AG04450 (cell line): ENCODE measurements at places on chromosomes 7 and 10.

DNA sequence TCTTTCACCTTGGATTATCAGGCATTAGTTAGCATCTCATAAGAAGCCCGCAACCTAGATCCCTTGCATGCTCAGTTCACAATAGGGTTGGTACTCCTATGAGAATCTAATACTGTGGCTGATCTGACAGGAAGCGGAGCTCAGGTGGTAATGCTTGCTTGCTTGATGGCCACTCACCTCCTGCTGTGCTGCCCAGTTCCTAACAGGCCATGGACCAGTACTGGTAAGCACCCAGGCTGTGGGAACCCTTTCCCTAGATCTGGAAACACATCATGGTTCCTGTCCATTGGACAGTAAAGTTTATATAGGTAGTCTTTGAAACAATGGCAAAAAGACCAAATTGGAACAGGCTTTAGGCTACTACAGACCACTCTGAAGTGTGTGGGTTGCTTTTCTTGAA is 9.4 kb upstream of the CTTNBP2 start:
- no peak for DNase-seq

DNA sequence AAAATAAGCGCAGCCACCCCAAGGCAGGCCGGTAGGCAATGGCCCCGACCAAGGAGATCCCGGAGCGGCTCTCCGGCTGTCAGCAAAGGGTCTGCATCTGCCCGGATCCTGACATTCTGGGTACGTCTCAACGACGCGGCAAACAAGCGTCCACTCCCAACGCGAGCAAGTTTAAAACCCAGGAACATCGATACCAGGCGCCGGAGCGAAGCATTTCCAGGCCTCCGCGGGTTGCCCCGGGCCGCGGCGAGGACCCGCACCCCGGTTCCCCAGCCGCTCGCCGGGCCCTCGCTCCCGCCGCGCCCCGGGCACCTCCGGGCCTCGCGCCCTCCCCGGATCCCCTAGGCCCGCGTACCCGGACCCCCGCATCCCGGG is 453 bp downstream of the URGCP start:
- no peak for DNase-seq

DNA sequence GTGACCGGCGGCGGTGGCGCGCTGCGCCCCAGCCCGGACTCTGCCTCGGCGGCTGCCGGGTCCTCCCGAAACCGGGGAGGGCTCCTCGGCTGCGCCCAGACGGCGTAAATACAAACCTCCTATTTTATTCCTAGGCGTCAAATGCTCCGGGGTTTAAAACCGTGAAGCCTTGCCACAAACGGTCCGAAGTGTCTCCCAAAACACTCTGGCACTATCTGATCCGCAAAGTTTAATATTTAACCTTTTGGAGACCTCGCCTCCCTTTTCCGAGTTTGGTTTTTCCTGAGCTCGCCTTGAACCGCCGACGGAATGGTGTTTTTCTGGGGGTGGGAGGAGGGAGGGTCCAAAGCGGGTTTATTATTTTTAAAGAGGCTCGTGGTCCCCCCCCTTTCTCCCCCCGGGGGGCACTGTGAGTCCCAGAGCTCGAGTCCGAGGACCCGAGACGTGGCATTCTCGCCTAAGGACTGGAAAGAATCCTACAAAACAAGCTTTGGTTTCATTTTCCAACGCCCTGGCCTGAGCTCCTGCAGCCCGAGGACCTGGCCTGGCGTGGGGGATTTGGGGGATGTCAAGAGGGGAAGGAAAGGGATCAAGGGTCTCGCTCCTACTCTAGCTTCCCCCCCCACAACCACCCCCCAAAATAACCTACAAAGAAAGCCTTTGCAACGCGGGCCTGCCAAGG is 1.8 kb downstream of the TNRC18 start:
- DNase-seq = no peak

GRCh38 chr7:69696054-69696591 is 97.8 kb downstream of the AUTS2 start:
- DNase-seq = no peak

DNA sequence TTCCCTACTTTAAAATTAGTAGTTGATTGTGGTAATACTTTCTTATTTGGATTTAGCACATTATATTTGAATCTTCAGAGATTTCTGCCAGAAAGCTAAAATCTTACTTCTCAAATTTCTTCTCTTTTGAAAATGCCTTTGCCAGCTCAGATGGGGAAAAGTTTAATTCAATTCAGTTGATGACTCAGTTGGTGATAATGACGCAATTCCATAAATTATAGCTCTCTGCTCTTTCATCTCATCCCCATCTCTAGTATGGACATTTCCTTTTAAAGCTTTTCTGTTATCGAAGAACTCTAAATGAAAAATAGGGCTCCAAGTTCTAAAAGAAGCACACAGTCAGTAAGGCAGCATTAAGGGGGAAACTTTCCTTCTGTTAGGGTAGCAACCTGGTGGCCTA is 25.5 kb downstream of the RNLS start:
- peak; percentile 15 for DNase-seq

- DNase-seq = no peak
These were observed 28.6 kb downstream of the WAC start for GRCh38 chr10:28561531-28561930.

DNA sequence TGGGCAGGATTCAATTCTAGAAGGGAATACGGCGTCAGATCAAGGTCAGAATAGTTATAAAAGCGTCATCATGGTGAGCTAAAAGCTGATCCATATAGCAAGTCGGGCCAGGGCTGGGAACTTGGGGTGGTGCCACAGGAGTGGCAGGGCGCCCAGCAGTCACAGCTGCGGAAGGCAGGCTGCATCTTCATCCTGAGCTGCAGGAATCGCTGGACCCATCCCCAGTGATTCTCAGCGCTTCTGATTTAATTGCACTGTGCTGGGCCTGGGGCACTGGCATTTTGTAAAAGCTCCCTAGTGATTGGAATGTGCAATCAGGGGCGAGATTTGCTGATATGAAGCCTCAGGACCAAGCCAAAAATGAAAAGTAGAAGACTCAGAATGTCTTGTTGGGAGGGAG is 135.3 kb downstream of the CTTNBP2 start:
- DNase-seq = no peak

GRCh38 chr7:153930696-153931095 is 121.5 kb upstream of the DPP6 start:
- no peak for DNase-seq

DNA sequence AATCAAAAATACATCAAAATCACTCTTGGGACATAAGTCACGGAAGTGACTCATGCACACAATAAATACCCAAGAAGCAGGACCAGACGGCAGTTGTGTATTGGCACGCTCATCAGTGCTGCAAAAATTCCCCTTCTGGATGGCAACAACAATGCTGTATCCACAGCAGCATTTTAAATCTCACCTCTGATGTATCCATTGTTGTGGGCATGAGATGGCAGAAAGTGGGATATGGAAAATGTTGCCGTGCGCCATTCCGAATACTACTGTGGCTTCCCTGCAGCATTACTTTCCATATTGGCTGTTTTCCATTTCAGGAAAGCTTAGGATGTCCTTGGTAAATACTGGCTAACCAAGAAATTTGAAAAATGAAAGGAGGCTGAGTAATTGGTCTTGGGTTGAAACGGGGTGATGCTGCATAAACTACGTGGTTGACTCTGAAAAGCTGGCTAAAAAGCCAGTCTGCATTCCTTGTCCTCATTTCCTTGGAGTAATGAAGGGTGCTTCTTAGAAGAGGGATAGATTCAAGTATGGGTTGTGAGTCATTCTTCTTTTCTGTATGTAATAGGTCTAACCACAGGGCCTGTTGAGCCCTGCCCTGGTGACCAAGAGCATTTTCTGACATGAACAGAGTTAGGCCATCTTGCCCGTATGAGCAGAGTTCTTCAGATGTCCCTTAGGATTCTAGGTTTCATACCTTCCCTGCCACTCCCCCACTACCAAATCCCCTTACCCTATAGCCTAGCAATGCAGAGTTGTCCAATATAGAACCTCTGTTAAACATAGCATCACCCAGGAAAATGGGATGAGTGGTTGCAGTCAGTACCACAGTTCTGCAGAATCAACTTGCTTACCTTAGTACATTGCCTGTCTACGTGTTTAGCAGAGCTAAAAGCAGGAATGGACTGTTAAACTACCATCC is 36.3 kb upstream of the TOMM7 start:
- peak; percentile 96 for DNase-seq

DNA sequence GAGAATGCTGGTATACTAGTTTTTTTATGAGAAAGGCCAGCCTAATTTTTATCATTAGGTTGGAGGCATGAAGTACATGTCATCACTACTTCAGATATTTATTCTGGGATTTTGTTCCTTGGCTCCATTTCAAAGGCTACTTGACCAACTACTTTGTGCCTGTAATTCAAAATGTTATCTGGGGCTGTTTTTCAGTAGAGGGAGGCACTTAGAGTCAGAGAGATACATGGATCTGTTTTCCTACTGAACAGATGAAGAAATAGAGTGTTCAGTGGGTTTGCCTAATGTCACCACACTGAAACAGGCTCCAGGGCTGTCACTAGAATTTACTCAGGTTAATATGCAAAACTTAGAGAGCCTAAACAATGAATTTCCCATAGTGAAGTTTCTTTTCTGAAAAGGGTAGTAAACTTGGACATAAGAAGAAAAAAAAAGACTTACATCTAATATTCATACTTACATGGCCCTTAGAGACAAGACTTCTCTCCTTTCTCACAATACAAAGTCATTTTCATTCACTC is 127.3 kb upstream of the ITGB1 start:
- DNase-seq = no peak

GRCh38 chr7:91847231-91847630 is 33.3 kb downstream of the MTERF1 start:
- no peak for DNase-seq

- no peak for DNase-seq
These were observed 38.1 kb downstream of the GLRX3 start for GRCh38 chr10:130174328-130174727.

DNA sequence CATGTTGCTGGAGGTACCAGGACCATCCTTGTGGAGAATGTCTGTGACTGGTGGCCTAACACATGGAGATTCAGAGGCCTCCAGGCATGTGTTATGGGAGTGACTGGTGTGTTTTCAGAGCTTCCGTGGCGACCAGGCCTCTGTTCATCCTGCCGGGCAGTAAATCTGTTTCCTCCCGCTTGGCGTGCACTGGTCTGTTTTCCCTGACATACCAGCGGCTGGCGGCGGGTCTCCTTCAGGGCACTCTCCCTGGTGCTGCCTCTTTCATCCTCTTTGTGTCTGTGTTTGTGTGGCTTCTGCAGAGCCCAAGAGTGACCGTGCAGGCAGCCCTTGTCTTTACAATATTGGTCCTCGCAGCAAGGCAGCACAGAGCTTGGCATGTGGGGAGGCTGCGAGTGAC is 385.1 kb upstream of the MKI67 start:
- no peak for DNase-seq

- DNase-seq = no peak
These were observed 163.1 kb downstream of the GFRA1 start for GRCh38 chr10:116109881-116110280.

DNA sequence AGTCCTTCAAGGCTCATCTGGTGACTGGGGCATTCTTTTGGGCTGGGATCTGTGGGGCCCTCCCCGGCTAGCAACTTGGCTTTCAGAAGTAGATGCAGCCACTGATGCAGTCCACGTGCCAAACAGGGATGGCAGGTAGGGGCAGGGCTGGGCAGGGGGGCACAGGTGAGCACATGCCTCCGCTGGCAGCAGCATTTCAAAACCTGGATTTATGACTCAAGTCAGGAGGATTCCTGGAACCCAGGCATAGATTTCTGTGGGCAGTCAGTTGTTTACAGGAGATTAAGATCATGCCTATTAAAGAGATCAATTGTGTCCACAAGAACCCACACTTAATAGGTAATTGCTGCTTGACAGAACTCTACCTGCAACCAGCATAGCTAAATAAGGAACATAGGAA is 839 bp upstream of the HABP2 start:
- no peak for DNase-seq

- DNase-seq = no peak
These were observed 66.1 kb downstream of the GNA12 start for GRCh38 chr7:2777898-2778535.

DNA sequence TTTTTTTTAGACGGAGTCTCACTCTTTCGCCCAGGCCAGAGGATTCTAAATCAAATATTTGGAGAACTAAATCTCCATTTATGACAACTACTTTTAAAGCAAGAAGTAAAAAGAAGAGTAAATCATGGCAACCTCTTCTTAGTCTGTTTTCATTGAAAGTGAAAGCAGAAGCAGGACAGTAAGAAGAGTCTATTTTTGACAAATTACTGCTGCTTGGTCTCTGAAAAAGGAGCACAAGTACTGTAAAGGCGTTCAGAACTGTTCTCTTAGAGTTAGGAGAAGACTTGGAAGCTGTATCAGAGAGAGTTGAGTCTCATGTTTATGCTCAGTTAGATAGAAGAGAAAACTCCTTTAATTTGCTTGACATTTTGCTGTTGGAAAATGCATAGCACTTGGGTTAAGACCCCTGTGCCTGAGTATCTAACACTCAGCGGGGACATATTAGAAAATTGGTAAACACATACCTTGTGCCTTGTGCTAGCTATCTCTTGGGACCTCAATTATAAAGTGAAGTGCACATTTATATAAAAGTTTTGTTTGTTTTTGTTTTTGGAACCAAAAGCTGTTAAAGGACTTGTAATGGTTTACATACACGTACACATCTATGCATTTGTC is 433.0 kb downstream of the ANKRD7 start:
- DNase-seq = no peak

GRCh38 chr10:125102821-125103220 is 57.5 kb downstream of the CTBP2 start:
- no peak for DNase-seq

DNA sequence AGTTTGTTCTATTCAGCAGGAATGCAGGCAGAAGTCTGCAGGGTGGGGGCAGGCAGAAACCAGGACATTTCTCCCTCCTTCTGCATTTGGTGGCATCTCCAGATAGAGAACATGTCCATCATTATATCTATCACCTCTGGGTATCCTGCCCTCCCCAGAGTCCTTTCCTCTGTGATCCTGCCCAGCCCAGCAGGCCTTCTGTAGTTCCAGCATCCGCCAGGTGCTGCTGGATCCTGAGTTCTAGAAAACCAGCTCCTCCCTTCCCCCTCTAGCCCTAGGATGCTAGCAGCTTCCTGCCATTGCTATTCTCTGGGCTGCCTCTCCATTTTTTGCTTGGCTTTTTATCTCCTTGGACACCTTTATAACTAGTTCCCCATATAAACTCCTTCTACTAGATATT is 180.3 kb downstream of the KCNMA1 start:
- no peak for DNase-seq

DNA sequence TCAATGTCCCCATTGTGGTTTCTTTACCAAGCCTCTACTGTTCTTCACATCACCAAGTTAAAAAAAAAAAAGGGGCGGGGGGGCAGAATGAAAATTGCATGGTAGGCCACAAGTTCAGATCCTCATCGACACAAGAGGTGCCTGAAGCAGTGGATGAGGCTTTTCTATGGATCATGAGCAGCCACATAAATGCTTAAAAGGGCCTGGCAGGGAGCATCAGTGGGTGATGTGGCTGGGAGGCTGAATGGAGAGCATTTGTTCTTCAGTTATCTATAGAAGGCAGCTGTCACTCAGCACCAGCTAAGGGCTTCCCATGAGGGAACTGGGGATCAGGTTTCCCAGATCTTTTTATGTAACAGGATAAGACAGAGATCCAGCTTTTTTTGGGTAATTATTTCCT is 117.9 kb downstream of the CFTR start:
- DNase-seq = no peak

- no peak for DNase-seq
These were observed 939.2 kb upstream of the CELF2 start for GRCh38 chr10:10078446-10078845.
